Mesothelial cell of epicardium (in vitro differentiated cells): ENCODE measurements at places on chromosomes 3 and 15. TPM values are rescaled to one million over a fixed set of nuclear protein-coding genes. Genes with fewer than 3 reads are reported as not detected.
A peak's percentile ranks its signal among the peaks of the same experiment; 100 is the strongest.

GRCh38 chr3:159757341-159758060 lies 231.1 kb upstream of the IL12A start:
- H3K27me3 ChIP-seq: no peaks in the 10 kb centered on the region
- H3K4me3 ChIP-seq: no peak overlapping the region
- H3K27ac ChIP-seq: no peak overlapping the region
- DNase-seq: no peak
- peaks cover 36% of the 10 kb centered on the region for H3K36me3 ChIP-seq

IQCH gene
- 0.98 to 2.3 TPM (median 1.6 TPM) in 3 replicates for total RNA-seq

DNA sequence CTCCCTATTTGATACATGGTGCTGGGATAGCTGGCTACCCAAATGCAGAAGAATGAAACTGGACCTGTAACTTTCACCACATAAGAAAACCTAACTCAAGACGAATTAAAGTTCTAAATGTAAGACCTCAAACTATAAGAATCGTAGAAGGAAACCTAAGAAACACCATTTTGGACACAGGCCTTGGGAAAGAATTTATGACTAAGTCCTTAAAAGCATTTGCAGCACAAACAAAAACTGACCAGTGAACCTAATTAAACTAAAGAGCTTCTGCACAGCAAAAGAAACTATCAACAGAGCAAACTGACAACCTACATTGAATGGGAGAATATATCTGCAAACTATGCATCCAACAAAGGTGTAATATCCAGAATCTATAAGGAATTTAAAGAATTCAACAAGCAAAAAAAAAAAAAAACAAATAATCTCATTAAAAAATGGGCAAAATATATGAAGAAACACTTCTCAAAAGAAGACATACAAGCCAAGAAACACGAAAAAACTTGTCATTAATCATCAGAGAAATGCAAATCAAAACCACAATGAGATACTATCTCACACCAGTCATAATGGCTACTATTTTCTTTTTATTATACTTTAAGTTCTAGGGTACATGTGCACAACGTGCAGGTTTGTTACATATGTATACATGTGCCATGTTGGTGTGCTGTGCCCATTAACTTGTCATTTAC lies 37.0 kb downstream of the HDGFL3 start:
- peaks cover 56% of the 10 kb centered on the region for H3K36me3 ChIP-seq
- no peaks in the 10 kb centered on the region for H3K27me3 ChIP-seq
- H3K4me3 ChIP-seq: no peak overlapping the region
- H3K27ac ChIP-seq: no peak overlapping the region
- H3K4me1 ChIP-seq: no peaks in the 10 kb centered on the region

DNA sequence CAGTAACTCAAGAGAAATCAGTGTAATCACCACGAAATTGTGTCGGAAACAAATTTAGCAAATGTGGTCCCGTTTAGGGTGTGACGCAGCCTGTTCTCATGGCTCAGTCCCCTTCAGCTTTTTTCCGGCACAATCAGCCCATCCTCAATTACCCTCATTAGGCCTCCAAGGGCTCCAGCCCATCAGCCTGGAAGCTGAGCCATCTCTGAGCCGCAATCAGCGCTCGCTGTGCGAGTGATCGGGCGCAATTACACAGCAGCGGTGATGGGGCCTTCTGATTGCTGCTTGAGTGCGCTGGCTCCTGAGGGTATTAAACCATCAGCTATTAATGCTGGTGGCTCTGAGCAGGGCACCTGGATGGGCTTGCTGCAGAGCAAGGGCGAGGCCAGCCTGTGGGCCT lies 55.6 kb downstream of the PLXNA1 start:
- no peaks in the 10 kb centered on the region for H3K36me3 ChIP-seq
- H3K4me3 ChIP-seq: no peak overlapping the region
- H3K27ac ChIP-seq: no peak overlapping the region
- DNase-seq: no peak

GRCh38 chr15:69015591-69015990 lies 1.1 kb downstream of the NOX5 start:
- no peak overlapping the region for H3K27ac ChIP-seq
- peaks cover 5% of the 10 kb centered on the region for H3K27me3 ChIP-seq
- H3K4me3 ChIP-seq: no peak overlapping the region
- no peaks in the 10 kb centered on the region for H3K36me3 ChIP-seq
- no peaks in the 10 kb centered on the region for H3K4me1 ChIP-seq

KLHL18 gene
- total RNA-seq: 21.9 to 28.5 TPM (median 26.8 TPM) in 3 replicates

DNA sequence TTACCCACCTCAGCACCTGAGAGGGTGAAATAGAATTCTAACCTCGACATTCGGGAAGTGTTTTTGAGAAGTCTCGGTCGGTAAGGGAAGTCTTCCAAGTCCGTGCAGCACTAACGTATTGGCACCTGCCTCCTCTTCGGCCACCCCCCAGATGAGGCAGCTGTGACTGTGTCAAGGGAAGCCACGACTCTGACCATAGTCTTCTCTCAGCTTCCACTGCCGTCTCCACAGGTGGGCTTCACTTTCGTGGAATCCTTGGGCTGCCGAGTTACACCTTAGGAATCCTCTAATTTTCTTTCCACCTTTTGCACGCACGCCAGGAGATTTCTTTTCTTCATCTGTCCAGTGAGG lies 775 bp downstream of the CCNDBP1 start:
- H3K4me3 ChIP-seq: peak overlapping the region; percentile 91
- no peak for DNase-seq
- H3K36me3 ChIP-seq: peaks cover 1% of the 10 kb centered on the region
- peaks cover 9% of the 10 kb centered on the region for H3K4me1 ChIP-seq
- H3K27me3 ChIP-seq: no peaks in the 10 kb centered on the region
- H3K27ac ChIP-seq: peak overlapping the region; percentile 85

SHISA5 gene
- 154 to 167 TPM (median 156 TPM) in 3 replicates for total RNA-seq

SLC6A20 gene
- total RNA-seq: 0.27 TPM in 1 of 3 replicates, not detected in the others

- H3K4me3 ChIP-seq: no peak overlapping the region
- no peak overlapping the region for H3K27ac ChIP-seq
- no peaks in the 10 kb centered on the region for H3K27me3 ChIP-seq
- H3K36me3 ChIP-seq: peaks cover 14% of the 10 kb centered on the region
- peaks cover 15% of the 10 kb centered on the region for H3K4me1 ChIP-seq
These were observed 4.2 kb downstream of the CCDC71 start for GRCh38 chr3:49161808-49162530.

SOX14 gene
- total RNA-seq: 0.18 to 0.44 TPM (median 0.18 TPM) in 3 replicates

GRCh38 chr3:101926594-101927105 lies 77.3 kb downstream of the NFKBIZ start:
- no peak for DNase-seq
- H3K27ac ChIP-seq: no peak overlapping the region
- H3K27me3 ChIP-seq: no peaks in the 10 kb centered on the region
- no peak overlapping the region for H3K4me3 ChIP-seq

DNA sequence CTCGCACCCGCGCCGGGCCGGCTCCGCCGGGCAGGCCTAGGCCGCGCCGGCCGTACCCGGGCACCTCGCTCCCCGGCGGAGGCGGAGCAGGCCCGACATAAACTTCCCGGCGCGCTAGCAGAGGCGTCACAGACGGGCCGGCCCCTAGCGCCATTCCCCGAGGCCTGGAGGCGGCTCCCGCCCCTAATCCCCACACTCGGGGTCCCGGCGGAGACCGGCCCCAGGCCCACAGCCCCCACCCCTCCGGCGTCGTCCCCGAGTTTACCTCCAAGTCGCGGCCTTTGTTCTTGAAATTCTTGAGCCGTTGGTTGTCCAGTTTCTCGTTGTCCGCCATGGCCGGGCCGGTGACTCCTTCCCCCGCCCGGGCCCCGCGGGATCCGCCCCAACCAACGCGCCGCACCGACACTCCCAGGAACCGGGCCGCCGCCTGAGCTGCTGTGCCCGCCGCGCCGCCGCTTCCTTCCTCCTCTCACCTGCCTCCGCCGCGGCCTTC lies 376 bp downstream of the KPNA4 start:
- H3K4me1 ChIP-seq: peaks cover 48% of the 10 kb centered on the region
- H3K36me3 ChIP-seq: peaks cover 15% of the 10 kb centered on the region
- H3K27ac ChIP-seq: peak overlapping the region; percentile 99
- H3K4me3 ChIP-seq: peak overlapping the region; percentile 95
- DNase-seq: no peak
- H3K27me3 ChIP-seq: no peaks in the 10 kb centered on the region

DNA sequence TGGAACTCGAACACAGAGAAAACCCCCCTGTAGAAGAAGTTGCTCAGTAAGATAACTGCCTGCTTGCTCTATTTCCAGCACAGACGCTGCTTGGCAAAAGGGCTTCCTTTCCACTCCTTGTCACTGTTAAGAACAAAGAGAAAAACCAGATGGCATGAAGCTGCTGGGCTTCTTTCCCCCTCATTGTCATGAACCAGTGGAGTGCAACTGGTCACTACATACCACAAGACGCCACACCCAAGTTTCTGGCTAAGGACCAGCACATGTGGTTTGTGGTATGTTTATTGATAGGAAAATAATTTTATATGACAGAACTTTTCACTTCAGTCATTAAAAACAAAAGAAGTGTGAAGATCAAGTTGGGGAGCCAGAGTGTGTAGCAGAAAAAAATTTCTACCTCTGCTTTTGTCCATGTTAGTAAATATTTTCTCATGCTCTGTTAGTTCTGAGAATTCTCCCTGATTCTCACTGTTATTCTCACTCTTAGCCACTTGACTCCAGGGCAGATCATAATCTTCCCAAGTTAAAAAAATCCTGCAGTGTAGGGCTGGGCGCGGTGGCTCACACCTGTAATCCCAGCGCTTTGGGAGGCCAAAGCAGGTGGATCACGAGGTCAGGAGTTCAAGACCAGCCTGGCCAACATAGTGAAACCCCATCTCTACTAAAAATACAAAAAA lies 37.9 kb downstream of the CLK3 start:
- peaks cover 15% of the 10 kb centered on the region for H3K4me1 ChIP-seq
- H3K27ac ChIP-seq: peak overlapping the region; percentile 87
- no peak overlapping the region for H3K4me3 ChIP-seq
- peaks cover 13% of the 10 kb centered on the region for H3K36me3 ChIP-seq

DNA sequence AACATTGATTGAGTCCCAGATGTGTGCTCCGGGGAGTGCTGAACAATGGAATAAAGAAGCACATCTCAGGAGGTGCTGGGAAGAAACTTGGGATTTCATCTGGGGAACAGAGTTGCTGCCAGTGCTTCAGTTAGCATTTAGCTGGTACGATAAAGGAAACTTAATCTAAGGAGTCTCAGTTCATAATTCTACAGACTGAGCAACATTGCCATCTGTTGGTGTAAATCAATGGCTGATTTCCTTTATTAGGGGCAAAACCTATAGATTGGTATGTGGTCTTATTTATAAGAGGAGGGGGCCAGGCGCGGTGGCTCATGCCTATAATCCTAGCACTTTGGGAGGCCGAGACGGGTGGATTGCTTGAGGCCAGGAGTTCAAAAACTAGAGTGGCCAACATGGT lies 8.9 kb downstream of the MKRN2OS start:
- no peak overlapping the region for H3K4me3 ChIP-seq
- no peak overlapping the region for H3K27ac ChIP-seq
- H3K4me1 ChIP-seq: no peaks in the 10 kb centered on the region
- DNase-seq: no peak
- peaks cover 4% of the 10 kb centered on the region for H3K36me3 ChIP-seq

- H3K36me3 ChIP-seq: peaks cover 4% of the 10 kb centered on the region
- no peaks in the 10 kb centered on the region for H3K4me1 ChIP-seq
- DNase-seq: no peak
- H3K27me3 ChIP-seq: no peaks in the 10 kb centered on the region
- no peak overlapping the region for H3K4me3 ChIP-seq
These were observed 46.2 kb upstream of the PYDC2 start for GRCh38 chr3:191414732-191415131.

- no peak overlapping the region for H3K4me3 ChIP-seq
- DNase-seq: no peak
- no peak overlapping the region for H3K27ac ChIP-seq
- H3K27me3 ChIP-seq: no peaks in the 10 kb centered on the region
- no peaks in the 10 kb centered on the region for H3K36me3 ChIP-seq
- no peaks in the 10 kb centered on the region for H3K4me1 ChIP-seq
These were observed 214.1 kb downstream of the NECTIN3 start for GRCh38 chr3:111285694-111286093.

- H3K4me1 ChIP-seq: peaks cover 9% of the 10 kb centered on the region
- DNase-seq: no peak
- H3K36me3 ChIP-seq: no peaks in the 10 kb centered on the region
- H3K27ac ChIP-seq: no peak overlapping the region
- no peak overlapping the region for H3K4me3 ChIP-seq
- peaks cover under 1% of the 10 kb centered on the region for H3K27me3 ChIP-seq
These were observed 105.2 kb downstream of the RPLP1 start for GRCh38 chr15:69557707-69558409.

DNAJA4 gene
- 0.13 to 0.18 TPM in 2 of 3 replicates, not detected in the other for total RNA-seq

KBTBD13 gene
- total RNA-seq: 0.09 to 0.11 TPM in 2 of 3 replicates, not detected in the other

DNA sequence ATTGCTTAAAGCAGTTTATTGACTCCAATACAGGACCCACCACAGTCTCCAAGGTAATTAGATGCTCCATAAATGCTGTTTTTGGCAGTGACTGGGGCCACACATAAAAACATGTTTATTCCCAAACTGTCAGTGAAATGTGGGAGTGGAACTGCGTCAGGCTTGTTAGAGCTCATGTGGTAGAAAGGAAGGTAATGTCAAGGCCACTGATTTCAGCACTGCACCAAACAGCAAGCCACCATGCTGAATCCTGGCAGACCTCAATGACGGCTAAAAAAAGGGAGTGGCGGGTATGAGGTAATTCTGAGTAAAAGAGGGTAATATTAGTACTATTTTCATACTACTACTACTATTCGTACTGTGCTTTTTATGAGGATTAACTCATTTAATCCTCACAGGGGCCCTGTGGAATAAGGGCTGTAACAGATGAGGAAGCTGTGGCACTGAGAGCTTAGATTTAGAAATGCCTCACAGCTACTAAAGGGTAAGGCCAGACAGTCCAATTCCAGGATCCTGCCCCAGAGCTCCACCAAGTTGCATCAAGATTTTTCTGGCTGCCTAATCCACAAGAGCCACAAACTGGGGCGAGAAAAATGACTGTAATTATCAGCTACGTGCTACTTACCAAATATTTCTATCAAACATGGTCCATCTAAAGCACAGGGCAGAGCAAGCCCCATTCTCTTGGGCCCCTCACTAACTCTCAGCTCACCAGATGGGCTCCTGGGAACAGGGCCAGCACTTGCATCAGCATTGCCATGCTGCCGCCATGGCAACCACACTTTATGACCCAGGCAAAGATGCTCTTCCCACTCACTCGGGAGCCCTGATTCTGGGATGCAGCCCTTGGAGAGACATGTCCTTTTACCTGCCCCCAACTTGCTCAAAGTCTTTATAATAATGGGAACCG lies 83.6 kb upstream of the SPATA12 start:
- DNase-seq: no peak
- no peak overlapping the region for H3K4me3 ChIP-seq
- H3K4me1 ChIP-seq: peaks cover 12% of the 10 kb centered on the region
- H3K27ac ChIP-seq: peak overlapping the region; percentile 36

GRCh38 chr3:71528816-71529215 lies 54.7 kb downstream of the FOXP1 start:
- peaks cover 14% of the 10 kb centered on the region for H3K36me3 ChIP-seq
- DNase-seq: no peak
- H3K4me1 ChIP-seq: peaks cover 38% of the 10 kb centered on the region
- H3K4me3 ChIP-seq: no peak overlapping the region
- H3K27me3 ChIP-seq: no peaks in the 10 kb centered on the region

DNA sequence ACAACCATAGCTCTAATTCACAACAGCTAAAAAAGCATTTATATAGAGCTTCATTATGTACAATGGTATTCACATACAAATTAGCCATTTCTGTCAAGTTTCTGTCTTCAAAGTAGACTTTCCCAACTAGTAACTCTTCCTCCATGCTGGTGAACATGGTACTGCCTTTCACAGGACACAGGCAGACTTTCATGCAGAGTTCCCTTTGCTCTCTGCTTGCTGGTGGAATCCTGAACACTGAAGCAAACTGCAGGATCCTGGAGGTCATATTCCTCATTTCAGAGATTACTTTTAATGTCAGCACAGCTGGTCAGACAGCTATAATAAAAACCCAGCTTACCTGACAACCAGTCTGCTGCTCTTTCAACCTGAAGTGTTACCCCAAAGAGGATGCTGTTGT lies 53.6 kb downstream of the TASOR start:
- H3K27ac ChIP-seq: peak overlapping the region; percentile 27
- peaks cover 40% of the 10 kb centered on the region for H3K36me3 ChIP-seq
- DNase-seq: no peak
- no peaks in the 10 kb centered on the region for H3K27me3 ChIP-seq
- H3K4me1 ChIP-seq: no peaks in the 10 kb centered on the region
- H3K4me3 ChIP-seq: no peak overlapping the region
